ENCODE measurements at places on chromosomes 7 and 10.
A peak's percentile ranks its signal among the peaks of the same experiment; 100 is the strongest.

DNA sequence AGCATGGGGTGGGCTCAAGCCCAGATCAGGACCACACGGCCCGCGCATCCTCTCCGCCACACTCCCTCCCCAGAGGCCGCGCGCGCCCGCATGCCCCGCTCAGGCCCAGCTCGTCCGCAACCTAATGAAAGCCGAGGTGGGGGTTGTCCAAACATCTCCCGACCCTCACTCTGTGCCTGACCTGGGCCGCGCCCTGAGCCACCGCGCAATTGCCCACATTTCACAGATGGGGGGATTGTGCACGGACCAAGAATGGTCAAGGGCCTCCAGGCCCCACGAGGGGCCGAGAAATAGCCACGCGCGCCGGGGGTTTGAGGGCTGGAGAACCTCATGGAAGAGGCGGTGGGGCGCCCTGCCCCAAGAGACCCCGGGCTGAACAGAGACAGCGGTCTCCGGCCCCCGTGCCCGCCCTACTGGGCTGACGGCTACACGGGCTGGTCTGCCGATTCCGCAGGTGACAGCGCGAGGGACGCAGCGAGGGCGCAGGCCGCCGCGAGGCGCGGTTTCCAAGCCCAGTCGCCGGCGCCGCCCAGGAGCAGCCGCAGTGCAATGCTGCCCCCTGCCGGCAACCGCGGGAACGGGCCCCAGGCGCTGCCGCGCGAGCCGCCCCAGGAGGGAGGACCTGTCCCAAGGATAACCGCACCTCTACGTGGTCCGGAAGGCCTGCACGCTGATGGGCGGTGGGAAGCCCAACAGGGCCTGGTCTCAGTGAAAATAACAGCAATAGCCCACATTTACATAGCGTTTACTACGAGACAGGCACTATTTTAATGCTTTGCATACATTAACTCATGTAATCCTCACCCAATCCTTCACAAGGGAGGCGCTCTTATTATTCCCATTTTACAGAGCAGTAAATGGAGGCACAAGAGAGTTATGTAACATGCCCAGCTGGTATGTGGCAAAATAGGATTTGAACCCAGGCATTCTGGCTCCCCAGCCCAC is 10.5 kb upstream of the GRID1 start:
- peak; percentile 80 for DNase-seq

DNA sequence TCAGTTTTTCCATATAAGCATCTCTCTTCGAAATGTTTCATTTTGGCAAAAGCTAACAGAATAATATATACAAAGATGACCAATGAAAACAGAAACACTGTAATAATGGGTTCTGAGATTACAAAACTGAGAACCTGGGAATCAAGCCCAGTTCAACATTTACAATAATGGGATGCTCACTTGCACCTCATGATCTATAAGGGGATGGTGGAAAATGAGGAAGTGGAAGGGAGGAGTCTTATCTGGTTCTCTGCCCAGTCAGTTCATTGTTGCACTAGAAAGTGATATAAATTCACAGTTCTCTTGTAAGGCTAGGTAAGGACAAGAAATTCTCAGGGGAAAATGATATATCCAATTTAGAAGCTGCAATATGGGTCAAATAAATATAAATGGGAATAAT is 31.7 kb upstream of the RHOBTB1 start:
- peak; percentile 2 for DNase-seq

DNA sequence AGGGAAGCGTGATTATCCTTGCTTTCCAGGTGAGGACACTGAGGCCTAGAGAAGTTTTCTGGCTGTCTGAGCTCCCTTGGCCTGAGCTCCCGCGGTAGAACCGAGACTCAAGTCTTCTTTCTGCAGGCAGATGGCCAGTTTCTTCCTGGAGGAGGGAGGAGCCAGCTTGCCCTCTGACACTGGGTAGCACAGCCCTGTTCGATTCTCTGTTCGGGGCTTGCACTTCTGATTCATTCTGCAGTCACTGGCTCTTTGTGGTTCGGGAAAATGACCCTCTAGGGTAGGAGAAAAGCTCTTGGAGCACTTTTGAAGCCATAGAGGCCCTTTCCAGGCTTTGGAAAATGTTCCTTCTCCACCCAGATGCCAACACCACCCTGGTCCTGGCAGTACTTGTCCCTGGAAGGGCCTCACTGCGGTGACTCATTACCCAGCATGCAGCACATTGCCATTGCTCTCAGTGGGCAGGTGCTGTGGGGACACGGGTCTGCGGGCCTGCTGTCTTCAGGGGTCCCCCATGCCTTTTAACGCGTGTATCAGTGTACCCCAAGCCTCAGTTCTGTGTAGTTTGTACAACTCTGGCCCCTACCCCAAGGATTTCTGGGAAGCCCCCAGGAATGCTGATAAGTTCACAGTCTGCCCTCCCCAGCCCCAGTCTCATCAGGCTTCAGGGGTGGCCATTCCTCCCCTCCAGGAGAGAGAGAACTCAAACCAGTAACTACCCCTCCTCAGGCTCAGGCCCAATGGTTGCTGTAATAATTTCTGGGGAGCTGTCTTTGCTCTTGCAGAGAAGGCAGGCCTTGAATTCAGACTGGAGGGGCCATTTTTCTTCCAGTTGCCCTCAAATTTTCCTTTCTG is 11.9 kb downstream of the CHST3 start:
- DNase-seq, result peak; percentile 31

DNA sequence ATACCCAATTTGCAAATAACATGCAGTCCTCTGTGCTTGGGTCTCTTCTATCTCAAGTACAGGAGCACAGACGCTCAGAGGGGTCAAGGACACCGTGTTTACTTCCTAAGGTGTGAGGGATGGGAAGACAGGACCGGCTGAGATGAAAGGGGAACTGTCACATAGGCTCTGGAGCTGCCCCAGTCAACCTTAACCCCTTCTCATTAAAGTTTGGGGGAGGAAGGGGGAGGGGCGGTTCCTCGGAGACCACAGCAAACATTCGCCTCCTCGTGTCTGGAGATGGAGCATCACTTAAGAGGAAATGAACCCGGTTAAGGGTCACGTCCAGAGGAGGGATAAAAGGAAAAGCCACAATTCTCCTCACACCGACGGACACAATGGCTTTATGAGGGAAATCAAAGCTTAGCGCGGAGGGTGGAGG is 1.1 kb downstream of the SH3PXD2A start:
- DNase-seq, result peak; percentile 81

DNA sequence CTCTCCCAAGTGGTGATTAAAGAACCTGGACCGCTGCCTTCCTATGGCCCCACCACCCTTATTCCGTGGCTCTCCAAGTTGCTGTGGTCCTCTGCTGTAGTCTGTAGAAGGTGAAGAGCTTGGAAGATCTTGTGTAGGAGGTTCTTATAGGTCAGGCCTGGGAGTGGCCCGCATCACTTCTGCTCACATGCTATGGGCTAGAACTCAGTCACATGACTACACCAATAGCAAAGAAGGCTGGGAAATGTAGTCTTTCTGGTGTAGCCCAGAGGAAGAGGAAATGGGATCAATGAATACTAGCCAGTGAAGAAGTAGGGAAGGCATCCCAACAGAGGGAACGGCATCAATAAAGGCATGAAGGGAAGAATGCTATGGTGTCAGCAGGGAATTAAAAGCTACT is 41.3 kb upstream of the AOAH start:
- peak; percentile 83 for DNase-seq

GRCh38 chr7:134795231-134795630 is 15.8 kb downstream of the CALD1 start:
- DNase-seq, result no peak

GRCh38 chr10:11057994-11058393 is 40.3 kb downstream of the CELF2 start:
- no peak for DNase-seq

DNA sequence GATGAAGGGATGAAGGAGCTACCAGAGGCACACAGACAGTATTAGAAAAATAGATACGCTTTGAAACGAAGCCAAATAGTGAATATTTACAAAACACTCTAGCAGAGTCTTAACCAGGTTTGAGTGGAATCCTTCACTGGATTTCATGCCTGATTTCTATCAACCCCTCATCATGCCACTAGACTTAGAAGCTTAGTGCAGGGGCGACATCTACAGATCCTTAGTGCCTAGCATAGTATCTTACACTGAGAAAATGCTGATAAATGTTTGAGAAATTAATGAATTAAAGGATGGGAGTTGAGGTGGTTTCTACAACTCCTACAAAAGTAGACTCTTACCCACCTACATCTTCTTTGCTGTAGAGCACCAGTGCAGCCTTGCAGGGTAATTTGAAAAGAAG is 54.7 kb upstream of the CCNJ start:
- no peak for DNase-seq

GRCh38 chr7:64651632-64652165 is 14.2 kb upstream of the ZNF107 start:
- DNase-seq, result peak; percentile 47

DNA sequence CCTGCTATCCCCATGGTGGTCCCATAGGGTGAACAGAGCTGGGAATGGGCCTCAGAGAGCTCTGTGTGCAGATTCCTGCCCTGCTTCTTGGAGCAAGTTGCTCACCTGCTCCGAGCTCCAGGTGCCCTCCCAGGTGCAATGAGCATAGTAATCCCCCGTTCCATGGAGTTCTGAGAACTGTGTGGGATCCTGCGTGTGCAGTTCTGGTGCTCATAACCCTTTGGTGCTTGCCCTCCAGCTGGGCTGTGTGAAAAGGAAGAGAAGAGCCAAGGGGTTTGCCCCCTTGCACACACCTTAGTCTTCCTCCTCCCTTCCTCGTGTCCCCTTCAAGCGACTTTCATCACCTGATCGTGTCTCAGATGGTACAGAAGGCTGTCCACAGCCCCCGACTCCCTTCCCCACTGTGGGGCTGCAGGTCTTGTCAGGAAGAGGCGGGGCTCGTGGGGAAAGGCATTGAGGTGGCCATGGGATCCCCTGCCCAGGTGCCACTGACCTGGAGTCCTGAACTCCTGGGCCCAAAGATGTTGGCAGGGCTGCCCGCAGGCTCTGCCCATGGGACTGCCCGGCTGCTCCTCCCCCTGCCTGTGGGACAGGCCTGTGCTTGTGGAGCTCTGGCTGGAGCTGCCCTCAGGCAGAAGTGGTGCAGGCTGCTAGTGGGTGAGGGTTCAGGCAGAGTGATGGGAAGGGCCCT is 21.9 kb upstream of the ZNF488 start:
- no peak for DNase-seq

DNA sequence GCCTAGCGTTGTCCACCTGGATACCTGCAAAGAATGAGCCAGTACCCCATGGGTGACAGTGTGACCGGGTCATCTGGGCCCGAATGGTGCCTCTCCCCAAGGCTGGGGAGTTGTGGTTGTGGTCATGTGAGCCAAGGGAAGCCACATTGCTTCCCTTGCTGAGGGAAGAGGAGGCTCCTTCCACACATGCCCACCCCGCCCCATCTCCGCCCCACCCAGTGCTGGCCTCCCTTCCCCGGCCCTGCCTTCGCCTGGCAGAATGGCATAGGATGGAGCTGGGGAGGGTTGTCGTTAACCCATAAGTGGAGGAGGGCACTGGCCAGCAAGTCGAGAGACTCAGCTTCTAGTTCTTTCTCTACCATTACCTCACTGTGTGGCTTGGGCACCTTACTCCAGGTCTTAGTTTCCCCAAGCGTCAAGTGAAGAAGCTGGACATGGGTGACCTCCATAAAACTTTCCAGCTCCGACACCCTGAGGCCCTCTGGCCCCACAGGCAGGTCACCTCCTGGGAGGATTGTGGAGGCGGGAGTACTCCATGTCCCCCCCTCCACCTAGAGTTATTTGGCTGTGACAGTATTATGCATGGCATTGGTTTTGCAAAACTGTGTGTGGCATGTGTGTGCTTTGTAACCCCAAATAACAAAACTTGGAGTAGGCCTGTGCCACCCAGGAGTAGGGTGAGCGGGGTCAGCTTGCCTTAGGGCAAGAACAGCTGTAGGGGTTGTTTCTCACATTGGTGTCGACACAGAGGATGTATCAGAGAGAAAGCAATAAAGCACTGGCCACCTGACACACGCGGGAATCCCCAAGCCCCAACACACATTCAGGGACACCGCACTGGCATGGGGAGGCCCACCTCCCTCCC is 90.5 kb upstream of the MACROH2A2 start:
- no peak for DNase-seq

DNA sequence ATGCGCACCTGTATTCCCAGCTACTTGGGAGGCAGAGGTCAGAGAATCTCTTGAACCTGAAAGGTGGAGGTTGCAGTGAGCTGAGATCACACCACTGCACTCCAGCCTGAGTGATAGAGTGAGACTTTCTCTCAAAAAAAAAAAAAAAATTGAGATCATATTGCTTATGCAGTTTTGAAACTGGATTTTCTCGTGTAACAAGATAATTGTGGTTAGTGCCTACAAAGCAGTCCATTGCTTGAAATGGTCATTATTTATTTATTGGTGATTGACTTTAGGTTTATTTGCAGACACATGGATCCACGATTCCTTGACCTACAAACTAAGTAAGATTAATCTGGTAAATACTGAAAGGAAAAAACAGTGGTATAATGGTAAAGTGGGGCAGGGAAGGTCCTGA is 149.8 kb downstream of the TAX1BP1 start:
- no peak for DNase-seq

GRCh38 chr7:131882321-131882720 is 325.9 kb upstream of the PODXL start:
- DNase-seq, result no peak

DNA sequence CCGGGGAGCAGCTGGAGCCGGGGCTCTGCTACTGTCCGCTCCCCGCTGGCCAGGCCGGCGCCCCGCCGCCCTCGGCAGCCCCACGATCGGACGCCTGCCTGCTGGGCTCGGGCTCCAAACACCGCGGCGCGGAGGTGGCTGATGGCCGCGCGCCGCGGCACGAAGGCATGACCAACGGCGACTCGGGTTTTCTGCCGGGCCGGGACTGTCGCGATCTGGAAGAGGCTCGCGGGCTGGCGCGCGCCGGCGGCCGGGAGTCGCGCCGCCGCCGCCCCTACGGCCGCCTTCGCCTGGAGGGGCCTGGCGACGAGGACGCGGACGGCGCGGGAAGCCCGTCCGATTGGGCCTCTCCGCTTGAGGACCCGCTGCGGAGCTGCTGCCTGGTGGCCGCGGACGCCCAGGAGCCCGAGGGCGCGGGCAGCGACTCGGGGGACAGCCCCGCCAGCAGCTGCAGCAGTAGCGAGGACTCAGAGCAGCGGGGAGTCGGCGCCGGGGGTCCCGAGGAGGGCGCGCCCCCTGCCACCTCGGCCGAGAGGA is 570 bp downstream of the TBC1D12 start:
- DNase-seq, result no peak

DNA sequence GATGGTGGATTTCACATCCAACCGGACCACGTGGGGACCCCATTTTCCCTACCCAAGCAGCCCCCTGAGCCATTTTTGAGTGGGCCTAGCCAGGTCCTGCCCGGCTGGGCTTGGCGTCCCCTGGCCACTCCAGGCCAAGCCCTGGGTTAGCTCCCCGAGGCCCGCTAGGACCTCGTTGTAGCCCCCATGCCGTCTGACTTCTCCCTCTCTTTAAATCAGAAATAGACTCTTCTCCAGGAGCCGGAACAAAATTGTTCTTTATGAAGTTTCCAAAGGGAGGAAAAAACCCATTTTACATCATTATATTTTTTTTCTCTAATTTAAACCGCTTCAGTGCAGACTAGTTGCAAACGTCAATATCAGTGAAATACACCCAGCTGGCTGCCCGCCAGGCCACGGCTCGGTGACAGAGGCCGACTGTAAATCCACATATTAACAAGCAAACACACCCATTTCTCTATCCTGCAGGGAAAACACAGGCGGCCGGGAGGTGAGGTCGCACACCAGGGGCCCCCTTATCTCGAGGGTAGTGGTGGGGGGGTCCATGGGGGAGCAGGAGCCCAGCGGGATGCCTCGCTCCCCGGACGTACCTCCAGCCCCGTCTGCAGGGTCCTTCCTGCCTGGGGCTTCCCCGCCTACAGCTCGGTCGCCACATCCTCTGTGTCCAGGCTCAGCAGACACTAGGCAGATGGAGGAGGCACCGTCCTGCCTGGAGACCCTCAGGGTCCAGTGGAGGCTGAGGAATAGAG is 72.7 kb downstream of the ELFN1 start:
- peak; percentile 78 for DNase-seq

GRCh38 chr10:107553470-107553869 is 389.0 kb upstream of the SORCS1 start:
- no peak for DNase-seq

Measured in NB4 (cell line).